NCI-H1105 (cell line): ENCODE measurements at places on chromosomes 1 and 21.

DNA sequence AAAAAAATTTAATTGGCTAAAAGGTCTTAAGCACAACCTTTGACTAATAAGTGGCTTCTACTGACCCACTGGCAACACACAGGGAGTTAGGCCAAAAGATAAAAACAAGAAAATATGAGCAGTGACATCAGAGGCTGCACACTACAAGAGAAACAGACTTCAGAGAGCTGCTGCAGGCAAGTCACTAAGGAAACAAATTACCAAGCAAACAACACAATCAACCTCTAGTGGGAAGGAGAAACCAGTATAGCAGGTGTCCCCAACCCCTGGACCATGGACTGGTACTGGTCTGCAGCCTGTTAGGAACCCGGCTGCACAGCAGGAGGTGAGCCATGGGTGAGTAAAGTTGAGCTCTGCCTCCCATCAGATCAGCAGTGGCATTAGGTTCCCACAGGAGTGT lies 20.8 kb upstream of the ENSA start:
- no peak for DNase-seq

DNA sequence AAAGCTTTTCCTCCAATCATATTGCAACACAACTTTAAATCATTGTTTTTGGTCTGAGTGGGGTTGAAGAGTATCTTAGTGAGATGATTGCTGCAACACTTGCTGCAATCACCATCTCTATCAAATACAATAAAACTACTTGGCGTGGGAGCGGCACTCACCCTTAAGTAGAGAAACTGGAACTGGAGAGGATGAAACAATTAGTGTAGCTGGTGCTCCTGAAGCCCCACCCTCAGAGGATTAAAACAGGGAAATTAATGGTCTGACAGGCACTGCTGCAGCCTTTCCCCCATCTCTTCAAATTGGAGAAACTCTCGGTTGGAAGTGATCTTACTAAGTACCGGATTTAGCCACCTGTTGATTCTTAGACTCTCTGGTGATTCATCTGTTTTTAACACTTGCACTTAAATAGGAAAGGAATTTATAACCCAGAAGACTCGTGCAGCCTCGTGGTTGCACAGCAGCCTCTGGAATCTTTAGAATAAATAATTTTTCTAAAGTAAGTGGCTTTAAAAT lies 80.5 kb upstream of the KIF26B start:
- no peak for DNase-seq

- DNase-seq: no peak
Measured at GRCh38 chr1:63704443-63704842, 69.4 kb upstream of the ROR1 start.

DNA sequence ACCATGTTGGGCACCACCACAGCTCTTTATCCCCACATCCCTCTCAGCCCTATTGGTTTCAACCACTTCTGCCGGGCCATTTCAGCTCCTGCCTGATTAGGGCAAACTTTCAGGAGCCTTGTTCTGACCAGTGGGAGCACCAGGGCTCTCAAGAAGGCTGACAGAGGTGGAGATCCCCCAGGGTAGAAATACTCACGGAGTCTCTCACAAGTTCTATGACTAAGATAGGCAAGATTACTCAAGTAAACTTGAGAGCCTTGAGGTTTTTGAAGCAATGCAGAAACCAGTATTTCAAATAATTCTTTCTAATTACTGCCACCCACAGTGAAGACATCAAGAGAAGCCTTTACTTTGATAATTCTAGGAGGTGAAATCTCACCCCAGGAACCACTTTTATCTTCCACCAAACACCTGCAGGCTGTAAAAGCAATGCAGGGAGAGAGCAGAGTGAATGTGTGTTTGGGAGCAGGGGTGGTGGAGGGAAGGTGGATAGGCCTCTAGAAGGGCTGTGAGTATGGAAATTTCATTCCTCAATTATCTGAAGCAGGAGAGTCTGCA lies 6.6 kb upstream of the PTCH2 start:
- no peak for DNase-seq

- DNase-seq: no peak
Measured at GRCh38 chr1:3735027-3735681, 17.1 kb upstream of the CCDC27 start.

- DNase-seq: no peak
Measured at GRCh38 chr21:42509244-42509643, 4.4 kb upstream of the SLC37A1 start.

DNA sequence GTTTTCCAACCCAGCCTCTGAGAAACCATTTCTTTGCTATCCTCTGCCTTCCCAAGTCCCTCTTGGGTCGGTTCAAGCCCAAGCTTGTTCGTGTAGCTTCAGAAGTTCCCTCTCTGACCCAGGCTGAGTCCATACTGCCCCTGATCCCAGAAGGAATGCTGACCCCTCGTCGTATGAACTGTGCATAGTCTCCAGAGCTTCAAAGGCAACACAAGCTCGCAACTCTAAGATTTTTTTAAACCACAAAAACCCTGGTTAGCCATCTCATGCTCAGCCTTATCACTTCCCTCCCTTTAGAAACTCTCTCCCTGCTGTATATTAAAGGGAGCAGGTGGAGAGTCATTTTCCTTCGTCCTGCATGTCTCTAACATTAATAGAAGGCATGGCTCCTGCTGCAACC lies 23.8 kb downstream of the EIF2D start:
- DNase-seq: no peak

DNA sequence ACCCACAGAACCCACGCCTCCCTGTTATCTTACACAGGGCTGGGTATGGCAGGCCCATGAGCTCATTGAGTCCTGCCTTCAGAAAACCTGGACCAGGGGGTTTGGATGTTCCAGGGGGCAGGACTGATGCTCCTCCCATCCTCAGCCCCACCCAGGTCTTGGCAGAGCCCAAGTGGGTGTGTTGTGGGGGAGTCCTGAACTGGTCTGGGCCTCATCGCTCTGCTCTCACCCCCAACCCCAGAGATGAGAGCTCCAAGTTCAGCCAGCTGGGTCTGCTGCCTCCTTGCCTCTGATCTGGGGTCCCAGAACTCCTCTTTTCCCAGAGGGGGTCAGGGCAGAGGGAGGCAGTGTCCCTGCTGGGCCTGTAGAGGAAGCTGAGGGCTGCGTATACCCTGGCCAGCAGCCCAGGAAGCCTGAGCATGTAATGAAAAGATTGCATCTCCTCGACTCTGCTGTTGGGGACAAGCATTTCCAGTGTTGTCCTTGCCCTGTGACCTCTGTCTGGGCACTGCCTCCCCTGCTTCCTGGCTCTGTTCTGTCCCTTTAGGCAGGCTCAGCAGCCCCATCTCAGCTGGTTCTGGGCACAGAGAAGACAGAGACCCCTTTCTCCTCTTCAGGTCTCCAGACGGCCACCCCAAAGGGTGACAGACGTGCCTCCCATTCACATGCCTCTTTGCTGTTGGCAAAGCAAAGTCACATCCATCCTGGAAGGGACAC lies 54.7 kb upstream of the EPS8L3 start:
- no peak for DNase-seq

DNA sequence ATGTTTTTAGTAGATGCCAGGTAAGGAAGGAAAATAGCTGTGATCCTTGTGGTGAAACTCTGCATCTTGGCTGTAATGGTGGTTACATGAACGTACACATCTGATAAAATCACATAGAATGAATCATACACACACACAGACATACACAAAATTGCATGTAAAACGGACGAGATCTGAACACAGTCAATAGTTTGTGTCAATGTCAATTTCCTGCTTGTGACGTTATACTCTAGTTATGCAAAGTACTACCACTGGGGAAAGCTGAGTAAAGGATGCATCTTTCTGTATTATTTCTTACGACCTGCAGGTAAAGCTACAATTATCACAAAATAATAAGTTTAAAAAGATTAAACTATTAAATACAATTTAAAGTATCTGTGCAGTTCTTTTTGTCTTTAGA lies 493.7 kb upstream of the ZP4 start:
- no peak for DNase-seq

DNA sequence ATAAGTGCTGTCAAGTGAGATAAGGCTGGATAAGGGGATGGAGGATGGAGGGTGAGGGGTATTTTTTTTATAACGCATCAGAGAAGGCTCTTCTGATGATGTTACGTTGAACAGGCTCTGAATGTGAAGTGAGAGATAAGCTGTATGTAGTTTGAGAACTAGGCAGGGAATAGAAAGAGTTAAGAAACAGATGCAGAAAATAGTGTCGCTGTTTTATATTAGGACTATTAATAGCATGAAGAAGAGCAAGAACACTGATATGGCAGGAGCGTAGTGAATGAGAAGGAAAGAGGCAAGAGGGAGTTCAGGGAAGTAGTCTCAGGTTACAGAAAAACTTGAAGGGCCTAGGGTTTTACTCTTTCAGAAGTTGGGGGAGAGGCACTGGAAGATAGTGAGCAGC lies 59.8 kb downstream of the GPR88 start:
- no peak for DNase-seq

GRCh38 chr1:208028526-208028925 lies 117.6 kb upstream of the CD34 start:
- no peak for DNase-seq

DNA sequence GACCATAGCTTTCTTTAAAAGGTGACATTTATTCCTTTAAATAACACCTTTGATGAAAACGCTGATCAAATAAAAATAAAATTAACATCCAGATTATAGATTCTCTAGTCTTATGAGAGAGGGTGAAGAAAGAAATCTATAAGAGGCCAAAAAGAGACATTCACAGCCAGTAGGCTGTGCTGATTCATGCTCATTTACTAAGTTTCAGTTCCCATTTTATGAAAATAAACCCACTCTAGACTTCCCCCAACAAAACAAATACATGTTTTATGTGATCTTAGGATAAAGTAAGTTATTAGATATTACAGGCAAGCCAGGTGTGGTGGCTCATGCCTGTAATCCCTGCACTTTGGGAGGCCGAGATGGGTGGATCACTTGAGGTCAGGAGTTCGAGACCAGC lies 21.1 kb downstream of the ESRRG start:
- DNase-seq: no peak

- no peak for DNase-seq
Measured at GRCh38 chr1:110307239-110307974, 31.8 kb upstream of the RBM15 start.

- DNase-seq: no peak
Measured at GRCh38 chr1:112265931-112266330, 130.1 kb upstream of the CTTNBP2NL start.
